ENCODE measurements at places on chromosomes 12 and 14. TPM values are rescaled to one million over a fixed set of nuclear protein-coding genes. Genes with fewer than 3 reads are reported as not detected.
A peak's percentile ranks its signal among the peaks of the same experiment; 100 is the strongest.

GRCh38 chr12:78220811-78221210, 390.1 kb downstream of the NAV3 start:
- H3K4me1 ChIP-seq = no peaks in the 10 kb centered on the region
- no peak overlapping the region for H3K27ac ChIP-seq
- H3K27me3 ChIP-seq = no peaks in the 10 kb centered on the region
- H3K4me3 ChIP-seq = no peak overlapping the region
- no peaks in the 10 kb centered on the region for H3K36me3 ChIP-seq

DNA sequence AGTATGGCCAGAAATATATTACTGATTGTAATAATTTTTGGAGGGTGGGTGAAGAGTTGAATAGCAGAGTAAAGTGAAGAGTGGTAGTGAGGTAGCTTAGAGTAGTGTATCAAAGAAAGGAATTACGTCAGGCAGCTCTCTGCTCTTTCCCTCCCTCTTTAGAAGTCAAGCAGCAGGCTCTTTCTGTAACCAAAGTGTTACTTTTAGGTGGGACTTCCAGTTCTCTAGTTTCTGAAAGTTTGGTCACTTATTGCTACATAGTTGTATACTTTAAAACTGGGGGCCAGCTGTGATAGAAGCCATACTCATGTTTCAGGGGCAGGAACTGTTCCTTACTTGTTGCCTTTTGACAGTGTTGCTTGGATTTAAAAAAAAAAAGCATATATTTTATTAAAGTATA, 30.6 kb downstream of the ATF7IP start:
- peak overlapping the region; percentile 18 for H3K4me3 ChIP-seq
- H3K4me1 ChIP-seq = peaks cover 55% of the 10 kb centered on the region
- DNase-seq = no peak
- H3K36me3 ChIP-seq = peaks cover 24% of the 10 kb centered on the region
- H3K27ac ChIP-seq = peak overlapping the region; percentile 63
- no peaks in the 10 kb centered on the region for H3K27me3 ChIP-seq

Gene PTGER2
- total RNA-seq = not detected

- no peaks in the 10 kb centered on the region for H3K27me3 ChIP-seq
- H3K36me3 ChIP-seq = no peaks in the 10 kb centered on the region
- H3K4me3 ChIP-seq = no peak overlapping the region
- no peak for DNase-seq
Measured at GRCh38 chr14:69635981-69636639, 24.7 kb downstream of the SUSD6 start.

DNA sequence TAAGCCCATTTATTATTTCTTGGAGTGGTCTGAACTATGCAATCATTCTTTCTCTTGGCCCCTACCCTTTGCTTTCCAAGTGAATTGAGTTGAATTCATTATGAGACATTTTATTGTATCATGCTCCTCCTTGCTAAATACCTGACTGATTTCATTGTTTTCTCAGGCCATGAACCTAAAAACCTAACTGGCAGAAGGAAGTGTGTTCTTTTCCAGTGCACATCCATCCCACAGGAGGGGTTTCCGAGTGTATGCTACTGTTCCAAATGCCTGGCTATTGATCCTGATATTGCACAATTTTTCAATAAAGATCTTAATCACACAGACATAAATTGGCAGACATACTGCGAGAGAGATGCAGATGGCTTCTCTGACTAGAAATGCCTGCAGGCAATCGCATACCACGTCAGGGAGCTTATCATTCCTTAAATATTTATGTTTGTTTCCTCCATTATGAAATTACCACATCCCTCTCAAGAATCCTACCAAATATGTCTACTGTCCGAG, 162.2 kb upstream of the EGLN3 start:
- H3K4me3 ChIP-seq = no peak overlapping the region
- no peaks in the 10 kb centered on the region for H3K4me1 ChIP-seq
- DNase-seq = peak; percentile 33
- H3K27ac ChIP-seq = no peak overlapping the region
- no peaks in the 10 kb centered on the region for H3K27me3 ChIP-seq

DNA sequence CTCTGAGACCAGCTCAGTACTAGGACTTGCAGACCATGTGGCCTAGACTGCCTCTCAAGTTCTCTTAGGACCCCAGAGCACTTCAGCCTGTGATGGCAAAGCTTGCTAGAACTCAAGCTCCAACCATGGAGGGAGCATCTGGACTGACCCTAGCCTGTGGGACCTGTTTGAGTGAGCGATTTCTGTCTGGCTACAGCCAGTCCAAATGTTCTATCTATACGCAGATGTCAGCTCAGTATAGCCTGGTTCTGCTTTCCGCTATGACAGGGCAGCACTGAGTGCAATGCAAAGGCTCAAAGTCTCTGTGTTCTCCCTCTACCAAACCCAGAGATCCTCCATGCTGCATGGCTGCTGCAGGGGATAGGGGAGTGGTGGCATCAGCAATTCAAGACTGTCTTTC, 20.7 kb upstream of the PPM1H start:
- no peaks in the 10 kb centered on the region for H3K4me1 ChIP-seq
- no peak overlapping the region for H3K4me3 ChIP-seq
- DNase-seq = no peak
- H3K36me3 ChIP-seq = no peaks in the 10 kb centered on the region
- H3K27ac ChIP-seq = no peak overlapping the region

Gene CLEC7A
- total RNA-seq = 0.28 TPM

- peak; percentile 92 for DNase-seq
- peaks cover 14% of the 10 kb centered on the region for H3K4me1 ChIP-seq
- H3K27ac ChIP-seq = peak overlapping the region; percentile 83
- H3K4me3 ChIP-seq = no peak overlapping the region
- H3K36me3 ChIP-seq = no peaks in the 10 kb centered on the region
Measured at GRCh38 chr12:80778005-80778541, 61.4 kb downstream of the MYF5 start.

DNA sequence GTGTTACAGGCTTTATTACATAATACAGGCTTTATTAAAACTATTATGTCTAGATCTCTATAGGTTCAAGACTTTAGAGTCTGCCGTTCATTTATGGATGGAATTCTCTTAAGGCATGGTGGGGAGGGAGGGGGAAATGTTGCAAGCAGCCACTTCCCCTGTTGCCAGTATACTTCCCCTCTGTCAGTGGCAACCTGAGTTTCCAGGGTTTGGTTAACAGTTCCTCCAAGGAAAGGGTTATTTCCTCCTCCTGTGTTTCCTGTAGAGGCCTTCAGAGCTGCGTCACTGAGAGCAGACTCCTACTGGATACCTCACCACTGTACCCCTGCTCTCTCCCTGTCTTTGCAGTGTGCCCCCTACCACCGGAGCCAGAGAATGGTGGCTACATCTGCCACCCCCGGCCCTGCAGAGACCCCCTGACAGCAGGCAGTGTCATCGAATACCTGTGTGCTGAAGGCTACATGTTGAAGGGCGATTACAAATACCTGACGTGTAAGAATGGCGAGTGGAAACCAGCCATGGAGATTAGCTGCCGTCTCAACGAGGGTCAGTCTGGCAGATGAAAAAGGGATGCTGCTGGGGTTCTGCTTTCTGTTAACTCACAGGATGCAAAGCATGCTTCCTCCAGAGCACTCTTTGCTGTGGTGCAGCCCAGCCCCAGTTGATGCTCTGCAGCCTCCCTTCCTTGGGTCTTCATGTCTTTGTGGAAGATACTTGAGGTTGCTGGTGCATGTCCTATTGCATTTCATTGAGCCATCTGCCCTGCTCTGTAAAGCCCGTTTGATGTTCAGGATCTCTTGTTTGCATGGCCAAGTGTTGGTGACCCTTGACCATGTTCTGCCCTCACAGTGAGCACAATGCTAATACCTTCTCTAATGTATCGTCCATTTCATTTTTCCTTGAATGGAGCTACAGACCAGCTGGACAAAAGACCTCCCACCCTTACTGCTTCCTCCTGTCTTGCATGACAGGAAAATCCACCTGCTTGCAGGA, 63.6 kb upstream of the SRSF5 start:
- no peak for DNase-seq
- no peaks in the 10 kb centered on the region for H3K36me3 ChIP-seq
- H3K27me3 ChIP-seq = no peaks in the 10 kb centered on the region
- H3K4me3 ChIP-seq = no peak overlapping the region
- no peak overlapping the region for H3K27ac ChIP-seq

DNA sequence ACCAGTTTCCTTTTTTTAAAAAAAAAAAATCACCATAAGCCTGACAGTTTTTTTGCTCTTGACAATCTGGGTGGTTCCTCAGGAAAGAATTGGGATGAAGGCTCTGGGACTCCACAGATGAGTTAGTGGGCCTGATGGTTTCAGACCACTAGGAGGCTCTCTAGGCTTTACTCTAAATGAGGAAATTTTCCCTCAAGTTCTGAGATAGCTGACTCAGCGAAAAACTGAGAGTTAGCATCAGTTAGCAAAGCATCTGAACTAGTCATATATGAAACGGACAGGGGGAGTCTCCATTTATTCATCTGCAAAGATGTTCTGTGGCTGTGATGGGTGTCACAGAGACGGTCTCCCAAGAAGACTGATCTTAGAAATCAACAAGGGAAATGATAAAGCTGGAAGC, 314.3 kb upstream of the OR4E1 start:
- no peaks in the 10 kb centered on the region for H3K27me3 ChIP-seq
- H3K4me3 ChIP-seq = no peak overlapping the region
- H3K4me1 ChIP-seq = no peaks in the 10 kb centered on the region

Gene ZNF891
- total RNA-seq = 2.9 TPM

DNA sequence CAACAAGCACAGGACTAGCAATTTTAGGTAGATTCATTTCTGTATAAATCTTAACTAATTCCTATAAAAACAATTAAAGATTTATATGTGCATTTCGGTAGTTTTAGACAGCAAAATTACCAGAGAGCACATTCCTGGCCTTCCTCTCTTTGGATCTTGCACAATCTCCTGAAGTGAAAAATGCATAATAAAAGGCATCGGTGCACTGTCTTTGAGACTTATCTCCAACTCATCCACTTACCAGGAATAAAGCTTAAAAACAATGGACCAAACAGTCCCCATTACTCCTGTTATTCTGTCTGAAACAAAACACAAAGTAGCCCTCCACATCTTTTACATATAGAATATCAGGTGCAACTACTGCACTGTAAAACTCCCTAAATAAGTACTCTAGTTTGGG, 69.3 kb downstream of the HECTD1 start:
- H3K4me3 ChIP-seq = no peak overlapping the region
- no peaks in the 10 kb centered on the region for H3K4me1 ChIP-seq
- peaks cover 77% of the 10 kb centered on the region for H3K36me3 ChIP-seq
- no peak for DNase-seq
- H3K27ac ChIP-seq = no peak overlapping the region

Gene UNC79
- 0.33 TPM for total RNA-seq

GRCh38 chr12:1794440-1795090, 25.8 kb upstream of the LRTM2 start:
- peaks cover 4% of the 10 kb centered on the region for H3K4me1 ChIP-seq
- no peak overlapping the region for H3K4me3 ChIP-seq
- H3K27me3 ChIP-seq = no peaks in the 10 kb centered on the region
- no peaks in the 10 kb centered on the region for H3K36me3 ChIP-seq

Measured in A673 (cell line).